ENCODE measurements at places on chromosomes 3 and 15.
A peak's percentile ranks its signal among the peaks of the same experiment; 100 is the strongest.

GRCh38 chr3:27861046-27862036 lies 139.2 kb upstream of the EOMES start:
- DNase-seq: no peak

DNA sequence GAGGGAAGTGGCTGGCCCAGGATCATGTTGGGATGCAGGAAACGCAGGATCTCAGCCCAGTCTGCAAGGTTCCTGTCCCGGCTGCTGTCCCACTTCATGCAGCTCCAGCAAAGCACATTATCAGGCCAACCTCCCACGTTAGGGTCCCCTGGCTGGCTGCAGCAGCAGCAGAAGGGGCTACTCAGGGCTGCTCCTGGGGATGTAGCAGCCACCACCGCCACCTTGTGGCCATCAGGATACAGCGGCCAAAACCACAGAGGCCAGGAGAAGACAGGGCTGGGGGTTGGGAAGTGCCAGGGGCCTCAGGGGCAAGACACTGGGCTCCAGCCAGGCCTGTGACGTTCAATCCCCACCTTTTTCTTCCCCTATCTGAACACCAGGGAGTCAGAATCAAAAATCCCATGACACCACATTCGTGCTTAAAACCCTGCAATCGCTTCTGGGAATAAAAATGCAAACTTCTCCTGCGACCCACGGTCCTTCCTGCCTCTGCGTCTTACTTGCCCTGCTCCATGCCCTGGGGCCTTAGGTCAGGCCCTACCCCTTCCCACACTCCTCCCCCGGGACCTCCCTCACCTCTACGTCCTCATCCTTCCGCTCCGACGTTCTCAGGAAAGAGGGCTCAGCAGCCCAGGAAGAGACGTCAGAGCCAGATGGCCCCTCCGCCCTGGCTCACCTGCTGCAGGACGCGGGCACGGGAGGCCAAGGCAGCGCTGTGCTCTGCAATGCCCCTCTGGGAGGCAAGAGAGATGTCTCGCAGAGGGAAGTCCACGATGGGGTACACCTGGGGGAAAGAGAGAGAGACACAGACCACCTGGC lies 21.5 kb downstream of the SSUH2 start:
- DNase-seq: peak; percentile 30

GRCh38 chr3:112357930-112358780 lies 25.2 kb downstream of the CD200 start:
- peak; percentile 73 for DNase-seq

DNA sequence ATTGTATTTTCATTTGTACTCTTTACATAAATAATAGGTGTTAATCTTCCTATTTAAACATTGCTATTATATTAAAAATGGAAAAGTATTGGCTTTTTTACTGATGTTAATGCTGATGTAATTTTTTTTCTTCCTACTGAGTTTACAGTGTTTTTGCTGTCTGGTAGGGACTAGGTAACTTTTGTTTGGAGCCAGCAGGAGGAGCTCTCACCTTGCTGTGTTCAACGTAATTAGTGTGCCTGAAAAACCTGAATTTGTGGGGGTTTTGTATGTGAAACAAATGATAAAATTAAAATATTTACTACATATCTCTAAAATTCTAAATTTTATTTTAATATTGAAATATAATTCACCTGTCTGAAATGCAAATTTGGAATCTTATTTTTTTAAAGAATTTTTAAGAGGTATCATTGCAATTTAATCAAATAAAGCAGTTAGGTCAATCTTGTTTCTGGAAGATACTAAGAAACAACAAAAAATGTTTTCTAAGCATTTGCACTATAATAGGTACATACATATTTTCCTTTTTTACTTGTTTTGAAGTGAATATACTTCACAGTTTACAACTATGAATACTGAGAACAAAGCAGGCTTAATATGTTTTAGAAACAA lies 48.8 kb downstream of the EPHA6 start:
- peak; percentile 5 for DNase-seq

- DNase-seq: no peak
Measured at GRCh38 chr15:51883271-51883837, 53.9 kb downstream of the TMOD3 start.

- DNase-seq: no peak
Measured at GRCh38 chr15:74995779-74996765, 709 bp downstream of the SCAMP5 start.

DNA sequence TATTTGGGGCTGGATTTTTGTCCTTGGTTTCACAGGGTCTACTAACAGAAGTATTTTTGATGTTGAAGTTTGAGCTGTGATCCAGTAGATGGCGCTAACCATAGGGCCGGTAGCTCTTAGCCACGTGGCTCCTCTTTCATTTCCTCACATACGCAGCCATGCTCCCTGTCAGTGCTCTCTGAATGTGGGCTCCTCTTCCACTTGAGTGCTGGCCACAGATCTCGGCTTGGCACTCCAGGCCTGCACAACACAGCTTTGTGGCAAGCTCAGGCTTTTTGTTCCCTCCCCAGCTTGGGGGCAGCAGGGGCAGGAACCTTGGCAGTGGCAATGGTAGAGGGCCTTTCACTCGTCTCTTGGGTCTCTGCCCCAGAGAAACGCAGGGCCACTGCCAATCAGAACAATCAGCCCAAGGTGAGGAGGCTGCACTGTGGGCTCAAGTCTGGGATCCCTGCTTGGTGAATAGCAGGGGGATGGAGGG lies 18.6 kb upstream of the DNAAF4 start:
- peak; percentile 27 for DNase-seq

- DNase-seq: no peak
Measured at GRCh38 chr3:11187681-11188080, 33.4 kb downstream of the HRH1 start.

DNA sequence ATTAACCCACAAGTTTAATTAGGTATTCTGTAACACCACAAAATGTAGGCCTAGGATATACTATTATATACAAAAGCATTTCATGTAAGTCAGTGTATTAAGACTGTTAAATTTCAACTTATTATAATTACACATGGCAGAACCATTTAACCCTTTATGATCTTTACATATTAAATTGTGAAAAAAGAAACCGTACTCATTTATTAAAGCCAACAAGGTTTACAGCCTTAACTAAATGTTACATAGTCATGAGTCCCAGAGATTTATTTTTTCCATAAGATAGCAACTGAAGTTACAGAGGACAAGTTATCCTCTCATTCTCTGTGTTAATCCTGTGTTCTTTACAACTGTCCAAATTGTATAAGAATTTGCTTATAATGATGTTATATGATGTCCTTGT lies 615.8 kb upstream of the AGTR1 start:
- no peak for DNase-seq

DNA sequence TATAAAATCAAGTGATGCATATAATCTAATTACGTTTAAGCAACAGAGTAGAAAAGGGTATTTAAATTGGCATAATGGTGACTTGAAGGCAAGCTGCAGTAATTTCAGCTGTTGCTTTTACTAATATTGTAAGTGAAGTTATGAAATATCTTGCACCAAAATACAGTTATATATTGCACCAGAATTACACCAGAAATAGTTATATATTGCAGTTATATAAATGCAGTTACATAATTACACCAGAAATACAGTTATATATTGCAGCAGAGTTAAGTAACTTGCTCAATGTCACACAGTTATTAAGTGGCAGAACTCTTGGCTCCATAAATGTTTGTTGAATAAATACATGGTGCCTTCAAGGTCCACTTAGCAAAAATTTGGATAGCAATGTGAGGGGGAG lies 51.4 kb downstream of the PCOLCE2 start:
- DNase-seq: no peak

DNA sequence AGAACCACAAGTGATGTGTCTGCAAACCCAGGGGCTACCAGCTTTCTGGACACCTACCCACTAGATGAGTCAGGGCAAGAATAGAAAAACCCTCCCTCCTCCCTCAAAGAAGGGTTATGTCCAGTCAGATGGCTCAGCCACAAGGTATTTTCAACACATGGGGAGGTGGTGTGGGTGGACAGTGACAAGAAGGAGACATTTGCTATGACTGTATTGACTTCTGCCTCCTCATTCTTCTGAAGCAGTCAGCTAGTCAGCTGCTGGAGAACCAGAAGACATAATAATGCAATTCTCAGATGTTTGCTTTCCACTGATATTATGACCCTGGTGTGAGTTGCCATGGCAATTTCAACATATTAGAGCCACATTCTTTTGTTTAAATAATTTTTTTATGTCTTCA lies 66.7 kb upstream of the GOLGA8B start:
- no peak for DNase-seq

DNA sequence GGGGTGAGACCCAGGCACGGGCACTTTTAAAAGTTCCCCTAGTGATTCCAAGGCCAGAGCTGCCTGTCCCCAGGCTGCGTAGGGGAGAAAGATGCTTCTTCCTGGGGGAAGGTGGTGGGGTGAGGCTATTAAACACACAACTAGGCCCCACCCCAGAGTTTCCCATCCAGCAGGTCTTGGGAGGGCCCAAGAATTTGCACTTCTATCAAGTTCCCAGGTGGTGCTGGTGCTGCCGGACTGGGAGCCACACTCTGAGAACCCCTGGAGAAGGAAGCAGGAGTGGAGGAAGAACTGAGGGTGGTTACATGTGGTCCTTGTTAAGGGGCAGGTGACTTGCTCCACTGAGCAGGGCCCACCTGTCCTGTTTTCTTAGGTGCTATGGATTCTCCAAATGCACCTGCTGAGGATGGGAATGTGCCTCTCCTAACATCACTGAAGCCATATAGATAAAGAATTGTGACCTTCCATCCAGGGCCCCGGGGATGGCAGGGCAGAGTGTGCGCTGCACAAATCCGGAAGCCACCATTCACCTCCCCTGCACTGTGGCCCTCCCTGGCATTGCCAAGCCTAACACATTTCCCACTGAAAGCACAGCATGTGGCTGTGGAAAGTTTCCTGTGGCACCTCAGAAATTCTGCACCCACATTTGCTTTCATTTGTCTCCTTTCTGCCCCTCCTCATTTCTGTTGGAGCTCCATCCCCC lies 111.5 kb upstream of the MEF2A start:
- DNase-seq: no peak

DNA sequence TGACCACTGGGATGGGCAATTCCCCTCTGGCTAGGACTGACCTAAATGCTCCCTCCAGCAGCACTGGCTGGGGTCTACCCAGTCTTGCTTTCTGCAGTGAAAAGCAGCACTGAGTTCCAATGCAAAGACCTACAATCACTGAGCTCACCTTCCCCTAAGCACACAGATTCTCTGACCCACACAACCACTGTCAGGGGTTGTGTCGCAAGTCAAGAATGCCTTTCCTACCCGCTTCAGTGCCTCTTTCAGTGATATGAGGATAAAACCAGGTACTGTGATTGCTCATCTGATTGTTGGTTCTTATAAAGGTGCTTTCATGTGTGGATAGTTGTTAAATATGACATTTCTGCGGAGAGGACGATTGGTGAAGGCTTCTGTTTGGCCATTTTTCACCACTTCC lies 345.6 kb downstream of the GAP43 start:
- DNase-seq: no peak

- DNase-seq: no peak
Measured at GRCh38 chr15:40111888-40112287, 3.2 kb upstream of the BMF start.

- no peak for DNase-seq
Measured at GRCh38 chr3:178665747-178666146, 129.5 kb downstream of the KCNMB2 start.

GRCh38 chr3:20225769-20226168 lies 39.8 kb upstream of the SGO1 start:
- peak; percentile 5 for DNase-seq

GRCh38 chr15:25250011-25250596 lies 188.7 kb downstream of the UBE3A start:
- no peak for DNase-seq

- DNase-seq: no peak
Measured at GRCh38 chr3:178097576-178097975, 438.7 kb upstream of the KCNMB2 start.

- DNase-seq: peak; percentile 28
Measured at GRCh38 chr3:157865352-157866000, 240.7 kb downstream of the SHOX2 start.

DNA sequence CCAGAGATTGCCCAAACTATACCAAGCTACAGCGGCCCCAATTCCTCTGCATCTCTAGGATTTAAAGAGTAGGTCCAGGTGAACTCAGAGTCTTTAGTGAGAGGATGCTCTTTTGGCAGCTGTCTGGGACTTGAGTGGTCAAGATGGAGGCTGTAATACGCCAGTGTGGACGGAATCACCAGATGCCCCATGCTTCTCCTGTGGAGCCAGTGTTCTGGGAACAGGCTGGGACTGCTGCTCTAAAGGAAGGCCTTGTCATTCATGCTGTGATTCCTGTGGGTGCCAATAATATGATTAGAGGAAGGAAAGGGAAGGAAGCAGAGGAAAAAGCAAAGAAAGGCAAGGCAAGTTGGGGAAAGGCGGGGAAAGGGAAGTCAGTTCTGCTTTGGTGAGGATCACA lies 17.4 kb upstream of the NOX5 start:
- DNase-seq: no peak

DNA sequence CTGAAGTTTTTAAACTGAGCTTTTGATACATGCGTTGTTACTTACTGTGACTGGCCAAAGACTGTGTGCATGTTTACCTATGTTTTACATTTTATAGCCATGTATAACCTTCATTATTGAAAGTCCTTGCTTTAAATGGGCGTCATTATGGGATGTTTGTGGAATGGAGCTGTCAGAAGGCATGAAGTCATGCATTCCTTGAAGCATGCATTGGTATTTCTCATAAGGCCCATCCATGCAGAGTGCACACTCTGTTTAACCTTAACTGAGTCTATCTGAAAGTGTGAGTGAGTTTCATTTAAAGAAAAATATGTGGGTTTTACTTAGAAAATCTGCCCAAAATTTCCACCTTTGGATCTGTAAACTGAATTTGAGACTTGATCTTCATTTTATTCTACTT lies 51.1 kb downstream of the PSMD6 start:
- DNase-seq: no peak

GRCh38 chr3:127814325-127814781 lies 8.0 kb downstream of the MGLL start:
- no peak for DNase-seq

DNA sequence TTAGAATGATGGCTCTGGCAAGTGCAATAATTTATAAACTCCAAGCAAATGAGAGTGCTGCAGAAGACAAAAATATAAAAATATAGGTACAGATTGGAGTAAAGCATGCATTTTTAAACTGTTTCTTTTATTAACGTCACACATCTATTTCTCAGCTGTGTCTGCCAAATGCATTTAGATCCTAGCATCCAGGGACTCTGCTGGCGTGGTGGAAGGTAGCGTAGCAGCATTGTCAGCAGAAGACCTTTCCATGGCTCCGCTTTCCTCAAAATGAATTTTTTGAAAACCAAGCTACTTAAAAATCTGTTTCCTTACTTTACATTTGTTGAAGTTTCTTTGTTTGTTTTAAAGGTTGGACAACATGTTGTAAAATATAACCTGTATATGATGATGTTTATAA lies 16.3 kb upstream of the ATP10A start:
- DNase-seq: no peak

- no peak for DNase-seq
Measured at GRCh38 chr15:90838139-90838538, 30.2 kb upstream of the FURIN start.

DNA sequence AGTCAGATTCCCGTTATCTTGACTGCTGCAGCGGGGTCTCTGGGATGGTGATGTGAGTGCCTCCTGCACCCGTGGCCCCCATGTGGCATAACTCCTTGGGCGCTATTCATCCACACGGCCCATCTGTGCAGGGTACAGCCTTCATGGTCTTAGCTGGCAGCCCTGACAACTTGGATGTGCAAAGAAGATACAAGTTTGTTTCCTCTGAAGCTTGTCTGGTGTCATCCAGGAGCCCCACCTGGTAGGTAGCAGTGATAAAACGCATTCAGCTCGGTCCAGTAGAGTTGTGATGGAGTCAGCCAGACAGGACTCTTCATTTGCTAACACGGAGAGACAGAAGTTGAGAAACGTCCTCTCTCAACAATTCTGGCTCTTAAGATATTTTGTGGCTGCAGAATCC lies 53.3 kb downstream of the CORO2B start:
- DNase-seq: no peak

- no peak for DNase-seq
Measured at GRCh38 chr3:187920913-187921312, 175.6 kb upstream of the BCL6 start.

Data from dermis microvascular lymphatic vessel endothelial cell (primary cell).